Activated CD4-positive, alpha-beta T cell treated with anti-CD3 and anti-CD28 coated beads, Interleukin-2, amount 50 U/mL, for 24 hours (primary cell): ENCODE measurements at places on chromosomes 2 and 18.
A peak's percentile ranks its signal among the peaks of the same experiment; 100 is the strongest.

DNA sequence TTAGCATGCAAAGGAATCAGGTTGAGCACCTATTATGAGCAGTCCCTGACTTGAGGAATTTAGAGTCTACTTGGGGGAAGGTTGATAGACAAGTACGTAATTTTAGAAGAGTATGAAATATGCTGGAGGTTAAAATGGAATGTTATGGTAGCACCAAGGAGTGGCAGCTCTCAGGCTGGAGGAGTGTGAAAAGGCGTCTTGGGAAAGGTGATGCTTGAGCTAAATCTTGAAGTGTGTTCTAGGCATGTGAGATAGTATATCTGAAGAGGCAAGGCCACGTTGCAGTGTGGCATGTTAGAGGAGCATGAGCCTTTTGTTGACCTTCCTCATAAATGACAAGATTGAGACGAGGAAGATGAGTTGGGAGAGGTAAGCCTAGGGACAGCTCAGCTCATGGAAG, 39.3 kb downstream of the ADAM23 start:
- DNase-seq: no peak

GRCh38 chr2:173884025-173884802, 81.0 kb downstream of the SP3 start:
- no peak for DNase-seq

DNA sequence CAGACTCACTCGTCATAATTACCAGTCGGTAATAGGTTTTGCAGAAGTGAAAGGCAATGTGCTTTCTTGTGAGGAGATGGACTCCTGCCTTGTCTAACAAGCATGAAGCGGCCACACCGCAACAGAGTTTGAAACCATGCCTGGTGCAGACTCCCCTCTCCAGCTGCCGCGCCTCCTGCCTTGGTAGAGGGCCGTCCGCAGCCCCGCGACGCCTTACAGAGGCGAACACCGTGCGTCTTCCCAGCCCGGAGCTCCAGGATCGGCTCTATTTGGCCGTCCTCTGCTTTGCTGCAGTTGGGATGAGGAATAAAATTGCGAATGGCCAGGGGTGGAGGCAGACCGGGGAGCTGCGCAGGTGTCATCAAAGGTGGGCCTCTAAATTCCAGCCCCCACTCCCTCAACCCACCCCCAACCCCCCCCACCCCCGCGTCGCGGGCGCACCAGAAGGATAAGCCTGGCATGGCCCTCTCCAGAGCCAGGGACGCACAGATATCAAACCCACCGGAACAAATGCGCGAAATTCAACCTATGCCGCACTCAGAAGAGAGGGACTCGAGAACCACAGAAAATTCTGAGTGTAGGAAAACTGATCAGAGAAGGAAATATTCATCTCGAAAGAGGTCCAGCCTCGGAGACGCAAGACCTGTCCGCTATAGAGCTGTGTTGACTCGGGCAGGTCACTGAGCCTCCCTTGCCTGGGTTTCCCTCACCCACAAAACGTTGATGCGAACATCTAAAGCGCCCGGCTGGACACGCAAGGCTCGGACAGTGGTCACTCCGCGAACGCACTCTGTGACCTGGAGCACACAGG, 1.1 kb downstream of the TRABD2A start:
- DNase-seq: no peak

DNA sequence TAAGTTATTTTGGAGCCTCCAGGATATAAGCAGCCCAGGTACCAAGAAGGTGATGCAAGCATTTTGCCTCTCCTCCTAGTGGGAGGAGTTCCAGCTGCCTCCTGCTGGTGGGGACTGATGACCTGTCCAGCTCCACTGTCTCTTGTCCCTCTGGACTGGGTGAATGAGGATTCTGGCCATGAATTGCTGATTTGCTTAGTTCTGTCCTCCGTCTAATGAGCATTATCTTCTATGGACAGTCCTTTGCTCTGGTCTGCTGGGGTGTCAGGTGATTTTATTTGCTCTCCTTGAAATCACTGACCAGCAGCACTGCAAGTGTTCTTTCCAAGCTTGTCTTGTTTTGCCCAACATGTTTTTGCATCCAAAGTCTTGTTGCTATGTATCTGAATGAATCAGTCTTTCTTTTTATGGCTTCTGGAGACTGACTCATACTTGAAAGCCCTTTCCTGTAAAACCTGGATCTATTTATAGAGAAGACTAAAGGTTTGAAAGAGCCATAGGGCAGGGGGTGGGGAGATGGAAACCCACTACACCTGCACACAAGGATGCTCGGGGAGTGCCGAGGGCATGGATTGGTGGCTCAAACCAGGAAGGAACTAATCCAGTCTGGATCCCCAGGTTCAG, 40.5 kb upstream of the EFHD1 start:
- DNase-seq: no peak

GRCh38 chr2:182647499-182647787, 68.6 kb upstream of the DNAJC10 start:
- DNase-seq: no peak

DNA sequence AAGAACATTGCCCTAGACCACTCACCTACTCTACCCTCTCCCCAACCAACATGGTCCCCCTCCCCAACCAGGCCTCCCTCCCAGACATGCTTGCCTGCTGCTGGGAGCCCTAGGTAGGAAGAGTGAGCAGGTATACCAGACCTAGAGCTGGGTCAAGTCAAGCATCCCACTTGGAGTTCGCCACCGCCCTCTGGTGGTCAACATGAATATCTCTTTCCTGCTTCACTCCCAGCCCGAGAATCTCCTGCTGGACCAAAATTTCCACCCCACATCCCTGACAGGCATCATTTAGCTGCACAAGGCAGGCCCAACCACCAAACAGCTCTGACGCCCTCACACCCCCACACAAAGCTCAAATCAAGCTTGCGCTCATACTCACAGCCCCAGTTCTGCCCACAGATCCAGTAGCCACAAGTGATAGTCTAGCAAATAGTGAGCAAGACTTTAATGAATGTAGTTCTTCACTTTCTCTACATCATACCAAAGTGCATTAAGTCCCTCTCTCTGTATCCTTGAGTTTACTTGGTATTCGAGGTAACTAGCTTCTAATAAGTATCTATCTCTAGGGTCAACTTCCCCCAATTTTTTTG, 116.0 kb downstream of the TNS1 start:
- DNase-seq: peak; percentile 44

- no peak for DNase-seq
Observed at GRCh38 chr2:101140978-101141655, 10.1 kb downstream of the TBC1D8 start.

- DNase-seq: no peak
Observed at GRCh38 chr2:150812066-150812465, 324.6 kb upstream of the RND3 start.

- no peak for DNase-seq
Observed at GRCh38 chr2:39118786-39119499, 1.9 kb downstream of the SOS1 start.

DNA sequence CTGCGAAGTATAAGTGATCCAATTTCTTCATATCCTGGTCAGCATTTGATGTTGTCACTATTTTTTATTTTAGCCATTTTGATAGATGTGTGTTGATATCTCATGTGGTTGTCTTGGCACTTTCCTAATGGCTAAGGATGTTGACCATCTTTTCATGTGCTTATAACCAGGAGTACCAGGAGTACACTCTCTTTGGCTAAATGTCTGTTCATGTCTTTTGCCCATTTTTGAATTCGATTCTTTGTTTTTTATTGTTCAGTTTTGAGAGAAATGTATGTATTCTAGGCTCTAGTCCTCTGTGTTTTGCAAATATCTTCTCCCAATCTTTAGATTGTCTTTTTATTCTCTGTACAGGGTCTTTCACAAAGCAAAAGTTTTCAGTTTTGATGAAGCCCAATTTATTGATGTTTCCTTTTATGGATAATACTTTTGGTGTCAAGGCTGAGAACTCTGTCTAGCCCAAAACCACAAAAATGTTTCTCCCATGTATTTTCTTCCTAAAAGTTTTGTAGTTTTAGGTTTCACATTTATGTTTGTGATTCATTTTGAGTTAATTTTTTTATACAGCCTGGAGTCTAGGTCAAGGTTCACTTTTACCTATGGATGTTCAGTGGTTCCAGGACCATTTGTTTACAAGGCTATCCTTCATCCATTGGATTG, 65.4 kb downstream of the SDC1 start:
- no peak for DNase-seq

- no peak for DNase-seq
Observed at GRCh38 chr2:240121675-240122074, 14.4 kb downstream of the COPS9 start.

DNA sequence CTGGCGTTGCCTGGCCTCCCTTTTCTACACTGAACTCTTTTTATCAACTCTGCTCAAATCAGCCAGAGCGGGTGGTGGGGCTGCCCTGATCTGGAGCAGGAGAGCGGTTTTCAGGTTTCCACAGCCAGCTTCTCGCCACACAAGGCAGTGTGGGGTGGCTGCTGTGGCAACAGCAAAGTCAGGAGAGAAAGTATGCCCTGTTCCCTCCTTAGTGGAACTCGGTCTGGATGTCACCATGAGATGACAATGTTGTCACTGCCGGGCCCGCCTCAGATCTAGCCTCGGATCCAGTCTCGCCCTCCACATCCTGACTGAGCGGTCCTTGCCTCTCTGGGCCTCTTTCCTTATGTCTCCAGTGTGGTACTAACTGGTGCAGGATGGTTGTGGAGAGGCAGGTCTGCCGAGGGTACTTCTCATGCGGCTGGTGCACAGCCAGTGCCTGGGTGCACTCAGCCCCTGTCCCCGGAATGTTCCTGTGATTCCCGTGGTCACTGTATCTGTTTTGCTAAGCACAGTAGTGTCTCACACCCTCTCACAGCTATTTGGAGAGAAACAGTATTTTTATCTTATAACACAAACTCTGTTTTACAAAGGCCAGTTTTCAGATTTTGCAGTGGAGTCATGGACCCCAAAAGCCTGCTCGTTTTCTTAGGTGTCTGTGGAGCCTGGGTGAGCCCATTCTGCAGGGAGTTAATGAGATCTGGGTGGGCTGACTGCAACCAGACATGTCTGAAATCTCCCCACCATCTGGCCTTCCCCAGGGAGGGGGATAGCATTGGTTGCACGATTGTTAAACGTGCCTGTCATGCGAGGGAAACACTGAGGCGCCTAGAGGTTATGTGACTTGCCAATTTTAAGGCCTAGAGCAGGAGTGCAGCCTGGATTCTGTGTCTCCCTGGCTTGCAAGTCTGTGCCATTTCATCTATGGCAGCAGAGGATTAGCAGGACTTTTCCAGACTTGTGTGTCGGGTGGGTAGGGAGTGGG, 261.1 kb upstream of the AGAP1 start:
- DNase-seq: no peak

DNA sequence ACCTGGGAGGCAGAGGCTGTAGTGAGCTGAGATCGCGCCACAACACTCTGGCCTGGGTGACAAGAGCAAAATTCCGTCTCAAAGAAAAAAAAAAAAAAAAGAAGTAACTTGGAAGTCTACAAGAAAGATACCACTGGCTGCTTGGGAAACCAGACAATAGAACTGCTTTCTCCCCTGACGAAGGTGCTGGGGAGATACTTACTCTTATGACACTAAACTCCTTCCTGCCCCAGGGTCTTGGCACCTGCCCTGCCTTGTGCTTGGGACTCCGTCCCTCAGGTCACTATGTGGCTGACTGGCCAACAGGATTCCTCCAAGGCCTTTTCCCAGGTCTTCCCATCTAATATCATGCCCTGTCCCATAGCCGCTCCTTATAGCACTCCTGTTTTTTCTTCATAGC, 30.7 kb downstream of the INPP5D start:
- DNase-seq: no peak

DNA sequence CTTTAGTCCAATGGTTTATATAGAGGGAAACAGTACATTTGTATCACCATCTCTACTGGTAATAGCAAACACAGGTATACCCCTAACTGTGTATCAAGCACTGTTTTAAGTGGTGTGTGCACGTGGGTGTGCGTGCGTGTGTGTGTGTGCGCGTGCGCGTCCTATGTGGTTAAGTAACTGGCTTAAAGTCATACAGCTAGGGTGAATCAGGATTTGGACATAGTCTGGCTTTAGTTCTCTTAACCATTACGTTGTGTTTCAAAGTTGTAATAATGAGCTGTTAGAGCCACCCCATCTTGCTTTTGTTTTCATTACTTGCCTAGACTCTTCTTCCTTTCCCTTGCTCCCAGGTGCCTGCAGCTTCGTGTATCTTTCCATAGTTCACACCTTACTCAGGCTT, 2.1 kb downstream of the HADHB start:
- DNase-seq: no peak

GRCh38 chr2:183024339-183025095, 13.7 kb downstream of the NCKAP1 start:
- DNase-seq: no peak

- DNase-seq: no peak
Observed at GRCh38 chr2:72782520-72782919, 43.3 kb downstream of the EXOC6B start.

GRCh38 chr2:26900831-26901321, 52.9 kb downstream of the DPYSL5 start:
- no peak for DNase-seq
